ENCODE measurements at places on chromosomes 1 and 21. TPM values are rescaled to one million over a fixed set of nuclear protein-coding genes. Genes with fewer than 3 reads are reported as not detected.

The DHRS3 gene
- 87.0 TPM for total RNA-seq

The SLC41A1 gene
- 35.9 TPM for total RNA-seq

The CHODL gene
- not detected for total RNA-seq

The PPIAL4G gene
- total RNA-seq, result not detected

The HNRNPCL1 gene
- not detected for total RNA-seq

The NSUN4 gene
- 27.8 TPM for total RNA-seq

The HPDL gene
- not detected for total RNA-seq

DNA sequence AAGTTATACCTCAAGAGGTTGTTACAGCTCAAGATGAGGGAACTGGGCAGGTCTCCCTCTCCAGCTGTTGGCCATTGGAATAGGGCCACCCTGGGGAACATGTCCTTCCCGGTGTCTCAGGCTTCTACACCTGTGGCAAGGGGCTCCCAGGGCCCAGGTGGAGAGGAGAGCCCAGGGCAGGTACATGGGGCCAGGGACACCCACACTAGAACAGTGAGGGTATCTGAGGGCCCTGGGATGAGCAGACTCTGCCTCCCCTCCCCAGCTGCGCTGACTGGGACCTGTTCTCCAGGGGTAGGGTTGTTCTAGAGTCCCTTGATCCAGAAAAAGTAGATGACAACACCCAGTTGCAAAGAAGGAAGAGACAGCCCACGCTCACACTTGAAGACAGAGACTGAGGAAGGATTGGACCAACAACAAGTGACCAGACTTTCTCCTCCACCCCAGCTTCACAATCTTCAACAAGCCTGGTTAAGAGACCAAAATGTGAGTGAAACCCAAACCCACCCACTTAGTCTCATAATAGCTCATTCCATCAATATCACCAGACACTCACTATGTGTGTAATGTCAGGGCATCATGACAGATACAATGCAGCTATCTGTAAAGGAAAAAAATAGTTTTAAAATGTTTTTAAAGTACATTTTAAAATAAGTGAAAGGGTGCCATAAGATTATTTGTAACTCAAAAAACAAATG lies 439.3 kb downstream of the NPHP4 start:
- no peaks in the 10 kb centered on the region for H3K4me1 ChIP-seq
- H3K4me3 ChIP-seq, result no peak overlapping the region
- H3K27ac ChIP-seq, result no peak overlapping the region
- DNase-seq, result no peak
- H3K36me3 ChIP-seq, result no peaks in the 10 kb centered on the region

GRCh38 chr1:103106426-103107341 lies 1.6 kb downstream of the COL11A1 start:
- H3K36me3 ChIP-seq, result no peaks in the 10 kb centered on the region
- H3K27me3 ChIP-seq, result no peaks in the 10 kb centered on the region
- H3K4me3 ChIP-seq, result no peak overlapping the region

GRCh38 chr21:46065215-46065913 lies 32.5 kb upstream of the COL6A2 start:
- H3K4me3 ChIP-seq, result no peak overlapping the region
- H3K27ac ChIP-seq, result no peak overlapping the region
- no peaks in the 10 kb centered on the region for H3K27me3 ChIP-seq
- no peak for DNase-seq
- H3K36me3 ChIP-seq, result no peaks in the 10 kb centered on the region

GRCh38 chr1:82534996-82535395 lies 734.3 kb downstream of the ADGRL2 start:
- no peak for DNase-seq
- no peak overlapping the region for H3K27ac ChIP-seq
- no peak overlapping the region for H3K4me3 ChIP-seq
- no peaks in the 10 kb centered on the region for H3K4me1 ChIP-seq
- no peaks in the 10 kb centered on the region for H3K27me3 ChIP-seq
- no peaks in the 10 kb centered on the region for H3K36me3 ChIP-seq

DNA sequence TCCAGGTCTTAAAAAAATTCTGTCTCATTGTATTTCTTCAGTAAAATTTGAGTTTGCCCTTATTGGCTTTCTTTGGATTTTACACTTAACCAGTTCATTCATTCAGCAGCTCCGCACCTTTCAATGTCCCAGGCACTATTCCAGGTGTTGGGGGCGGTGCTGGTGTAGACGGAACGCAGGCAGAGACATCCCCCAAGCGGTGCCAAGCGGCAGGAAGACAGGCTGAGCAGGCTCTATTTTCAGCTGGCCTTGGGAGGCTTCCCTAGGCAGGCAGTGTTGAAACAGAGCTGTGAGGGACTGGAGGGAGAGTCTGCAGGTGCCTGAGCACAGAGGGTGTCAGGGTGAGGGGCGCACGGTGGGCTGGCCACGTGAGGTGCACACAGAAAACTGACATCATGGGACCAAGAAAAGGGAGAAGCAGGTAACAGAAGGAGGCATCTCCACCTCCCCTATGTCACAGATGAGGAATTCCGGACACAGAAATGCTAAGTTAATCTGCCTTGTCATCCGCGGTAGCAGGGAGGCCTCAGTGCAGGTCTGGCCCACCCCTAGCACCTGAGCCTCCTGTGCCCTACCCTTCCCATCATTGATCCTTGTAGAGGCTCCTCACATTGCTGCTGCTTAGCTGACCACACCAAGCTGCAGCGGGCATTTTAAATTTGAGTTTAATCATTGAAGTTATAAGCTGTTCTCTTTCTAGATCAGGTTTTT lies 40.8 kb downstream of the SLC37A1 start:
- no peak overlapping the region for H3K27ac ChIP-seq
- no peaks in the 10 kb centered on the region for H3K36me3 ChIP-seq
- no peak for DNase-seq
- H3K4me1 ChIP-seq, result no peaks in the 10 kb centered on the region
- no peaks in the 10 kb centered on the region for H3K27me3 ChIP-seq

- H3K4me1 ChIP-seq, result peaks cover 25% of the 10 kb centered on the region
- no peaks in the 10 kb centered on the region for H3K36me3 ChIP-seq
- no peak overlapping the region for H3K27ac ChIP-seq
- H3K27me3 ChIP-seq, result no peaks in the 10 kb centered on the region
These were observed 16.2 kb upstream of the FAAP20 start for GRCh38 chr1:2210786-2211185.

- no peak for DNase-seq
- no peaks in the 10 kb centered on the region for H3K27me3 ChIP-seq
- peaks cover 5% of the 10 kb centered on the region for H3K4me1 ChIP-seq
- no peak overlapping the region for H3K4me3 ChIP-seq
These were observed 84.1 kb downstream of the DMRTB1 start for GRCh38 chr1:53543130-53543777.

DNA sequence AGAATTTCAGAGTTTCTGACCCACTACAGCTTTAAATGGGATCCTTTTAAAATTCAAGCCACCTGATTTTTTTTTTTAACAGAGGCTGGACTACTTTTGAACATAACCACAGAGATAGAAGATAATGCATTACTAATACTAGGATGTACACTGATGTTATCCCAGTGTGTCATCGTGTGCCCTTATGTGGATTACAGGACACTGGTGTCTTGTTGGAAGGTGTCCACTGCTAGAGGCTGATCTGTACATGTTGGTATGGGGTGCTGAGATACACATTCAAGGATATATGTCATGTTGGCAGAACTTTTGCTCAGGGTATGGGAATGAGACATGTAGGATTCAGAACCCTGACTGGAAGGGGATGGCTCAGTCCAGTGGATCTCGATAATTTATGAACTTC lies 56.3 kb downstream of the INAVA start:
- H3K27ac ChIP-seq, result no peak overlapping the region
- H3K27me3 ChIP-seq, result no peaks in the 10 kb centered on the region
- H3K4me3 ChIP-seq, result no peak overlapping the region
- DNase-seq, result no peak

- no peak overlapping the region for H3K27ac ChIP-seq
- no peaks in the 10 kb centered on the region for H3K4me1 ChIP-seq
- 0 out of 2 replicates have a peak, but pooled peaks cover 3% of the 10 kb centered on the region for H3K27me3 ChIP-seq
- H3K4me3 ChIP-seq, result no peak overlapping the region
- DNase-seq, result no peak
These were observed 60.1 kb upstream of the CYP2J2 start for GRCh38 chr1:59986516-59987310.

DNA sequence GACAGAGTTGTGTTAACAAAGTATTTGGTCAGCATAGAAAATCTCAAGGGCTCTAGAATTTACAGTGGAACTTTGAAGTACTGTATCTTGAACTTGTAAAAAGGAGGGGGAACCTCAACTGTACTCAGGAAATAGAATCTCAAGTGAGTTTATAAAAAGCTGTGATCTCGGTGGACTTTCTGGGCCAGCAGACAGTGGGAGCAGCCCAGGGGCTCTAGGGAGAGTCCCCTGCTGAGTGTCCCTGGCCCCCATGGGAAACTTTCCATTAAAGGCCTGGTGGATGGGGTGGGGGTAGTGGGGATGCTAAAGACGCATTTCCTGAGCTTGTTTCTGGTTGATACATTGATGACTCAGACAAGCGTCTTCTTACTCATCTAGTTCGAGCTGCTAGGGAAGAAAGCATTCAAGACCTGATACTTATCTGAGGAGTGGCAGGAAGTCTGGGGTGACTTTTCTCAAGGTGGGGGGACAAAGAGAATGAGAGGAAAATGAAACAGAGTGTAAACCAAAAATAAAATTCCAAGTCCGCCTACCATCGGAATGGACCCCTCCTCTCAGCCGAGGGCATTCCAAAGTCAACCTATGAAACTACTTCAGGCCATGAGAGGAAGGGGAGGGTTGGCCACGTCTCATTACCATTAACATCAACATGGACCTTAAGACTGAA lies 65.5 kb downstream of the NID1 start:
- no peak overlapping the region for H3K27ac ChIP-seq
- peaks cover 8% of the 10 kb centered on the region for H3K4me1 ChIP-seq
- H3K4me3 ChIP-seq, result peak overlapping the region; percentile 10
- no peaks in the 10 kb centered on the region for H3K27me3 ChIP-seq
- DNase-seq, result peak; percentile 31

DNA sequence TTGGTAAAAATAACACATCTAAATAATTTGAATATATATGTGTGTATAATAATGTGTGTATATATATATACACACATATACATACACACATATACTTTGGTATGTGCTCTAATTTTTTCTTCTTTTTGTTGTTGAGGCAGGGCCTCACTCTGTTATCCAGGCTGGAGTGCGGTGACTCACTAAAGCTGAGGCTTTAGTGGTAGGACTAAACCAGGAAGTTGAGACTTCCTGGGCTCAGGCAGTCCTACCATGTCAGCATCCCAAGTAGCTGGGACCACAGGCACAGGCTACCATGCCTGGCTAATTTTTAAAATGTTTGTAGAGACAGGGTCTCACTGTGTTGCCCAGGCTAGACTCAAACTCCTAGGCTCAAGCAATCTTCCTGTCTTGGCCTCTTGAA lies 46.7 kb upstream of the CXADR start:
- H3K36me3 ChIP-seq, result no peaks in the 10 kb centered on the region
- no peak for DNase-seq
- H3K4me1 ChIP-seq, result peaks cover 27% of the 10 kb centered on the region
- no peaks in the 10 kb centered on the region for H3K27me3 ChIP-seq
- no peak overlapping the region for H3K4me3 ChIP-seq
- no peak overlapping the region for H3K27ac ChIP-seq

DNA sequence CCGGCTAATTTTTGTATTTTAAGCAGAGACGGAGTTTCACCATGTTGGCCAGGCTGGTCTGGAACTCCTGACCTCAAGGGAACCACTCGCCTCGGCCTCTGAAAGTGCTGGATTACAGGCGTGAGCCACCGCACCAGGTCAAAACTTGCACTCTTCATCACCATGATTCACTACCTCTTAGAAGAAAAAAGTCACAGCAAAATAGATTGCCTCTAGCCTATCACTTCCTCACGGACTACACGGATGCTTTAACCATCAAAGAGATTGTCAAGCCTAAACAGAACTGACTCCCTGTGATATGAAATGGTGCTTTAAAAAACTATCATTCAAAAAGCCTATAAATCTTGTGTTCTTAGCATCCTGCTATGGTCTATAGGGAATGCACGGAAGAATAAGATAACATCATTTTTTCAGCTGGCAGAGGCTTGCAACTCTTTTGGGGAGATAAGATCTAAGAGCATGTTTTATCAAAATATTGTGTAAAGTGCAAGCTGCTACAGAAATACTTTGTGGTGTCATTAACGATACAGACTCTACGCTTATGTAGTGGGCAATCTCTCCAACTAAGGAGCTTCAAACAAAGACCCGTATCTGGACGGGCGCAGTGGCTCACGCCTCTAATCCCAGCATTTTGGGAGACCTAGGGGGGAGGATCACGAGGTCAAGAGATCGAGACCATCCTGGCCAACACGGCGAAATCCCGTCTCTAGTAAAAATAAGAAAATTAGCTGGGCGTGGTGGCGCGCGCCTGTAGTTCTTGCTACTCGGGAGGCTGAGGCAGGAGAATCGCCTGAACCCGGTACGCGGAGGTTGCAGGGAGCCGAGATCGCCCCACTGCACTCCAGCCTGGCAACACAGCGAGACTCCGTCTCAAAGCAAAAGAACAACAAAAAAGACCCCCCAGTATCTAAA lies 966 bp downstream of the TFB2M start:
- no peak for DNase-seq
- peaks cover 16% of the 10 kb centered on the region for H3K4me1 ChIP-seq
- peak overlapping the region; percentile 62 for H3K27ac ChIP-seq
- peaks cover 11% of the 10 kb centered on the region for H3K36me3 ChIP-seq
- peak overlapping the region; percentile 73 for H3K4me3 ChIP-seq

- H3K36me3 ChIP-seq, result no peaks in the 10 kb centered on the region
- H3K4me1 ChIP-seq, result no peaks in the 10 kb centered on the region
- no peak overlapping the region for H3K4me3 ChIP-seq
- H3K27ac ChIP-seq, result no peak overlapping the region
- H3K27me3 ChIP-seq, result no peaks in the 10 kb centered on the region
- DNase-seq, result no peak
These were observed 44.3 kb downstream of the INAVA start for GRCh38 chr1:200938955-200939354.

DNA sequence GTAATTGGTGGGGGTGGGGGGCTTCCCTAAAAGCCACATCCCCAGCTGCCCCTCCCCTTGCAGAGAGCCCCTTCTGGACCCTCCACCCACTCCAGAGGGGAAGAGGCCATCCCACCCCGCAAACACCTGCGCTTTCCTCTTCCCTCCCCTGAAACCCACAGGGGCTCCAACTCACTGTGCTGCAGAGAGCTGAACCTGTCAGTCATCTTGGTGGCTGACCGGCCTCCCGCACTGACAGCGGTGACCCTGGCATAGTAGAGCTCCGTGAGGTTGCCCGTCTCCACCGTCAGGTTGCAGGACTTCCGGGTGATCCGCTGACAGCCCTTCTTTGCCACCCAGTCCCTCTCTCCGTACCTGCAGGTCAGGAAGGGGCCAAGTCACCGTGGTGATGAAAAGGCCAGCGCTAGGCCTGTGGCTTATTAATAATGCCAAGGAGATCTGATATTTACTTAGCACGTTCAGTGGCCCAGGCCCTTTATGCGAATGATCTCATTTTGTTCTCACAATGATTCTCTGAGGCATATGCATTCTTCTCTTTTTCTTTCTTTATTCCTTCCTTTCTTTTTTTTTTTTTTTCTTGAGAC lies 5.9 kb downstream of the IL22RA1 start:
- no peak overlapping the region for H3K27ac ChIP-seq
- H3K4me1 ChIP-seq, result peaks cover 1% of the 10 kb centered on the region
- no peak for DNase-seq
- H3K4me3 ChIP-seq, result no peak overlapping the region
- H3K36me3 ChIP-seq, result no peaks in the 10 kb centered on the region

GRCh38 chr1:62269851-62270495 lies 49.3 kb downstream of the KANK4 start:
- H3K4me3 ChIP-seq, result no peak overlapping the region
- H3K36me3 ChIP-seq, result no peaks in the 10 kb centered on the region
- no peaks in the 10 kb centered on the region for H3K27me3 ChIP-seq
- H3K4me1 ChIP-seq, result no peaks in the 10 kb centered on the region

GRCh38 chr1:87091425-87091824 lies 177.0 kb downstream of the HS2ST1 start:
- no peak overlapping the region for H3K4me3 ChIP-seq
- H3K4me1 ChIP-seq, result no peaks in the 10 kb centered on the region
- DNase-seq, result no peak
- no peaks in the 10 kb centered on the region for H3K36me3 ChIP-seq
- no peaks in the 10 kb centered on the region for H3K27me3 ChIP-seq

Measured in HCT116 (cell line).